ENCODE measurements at places on chromosomes 6 and 20.
A peak's percentile ranks its signal among the peaks of the same experiment; 100 is the strongest.

DNA sequence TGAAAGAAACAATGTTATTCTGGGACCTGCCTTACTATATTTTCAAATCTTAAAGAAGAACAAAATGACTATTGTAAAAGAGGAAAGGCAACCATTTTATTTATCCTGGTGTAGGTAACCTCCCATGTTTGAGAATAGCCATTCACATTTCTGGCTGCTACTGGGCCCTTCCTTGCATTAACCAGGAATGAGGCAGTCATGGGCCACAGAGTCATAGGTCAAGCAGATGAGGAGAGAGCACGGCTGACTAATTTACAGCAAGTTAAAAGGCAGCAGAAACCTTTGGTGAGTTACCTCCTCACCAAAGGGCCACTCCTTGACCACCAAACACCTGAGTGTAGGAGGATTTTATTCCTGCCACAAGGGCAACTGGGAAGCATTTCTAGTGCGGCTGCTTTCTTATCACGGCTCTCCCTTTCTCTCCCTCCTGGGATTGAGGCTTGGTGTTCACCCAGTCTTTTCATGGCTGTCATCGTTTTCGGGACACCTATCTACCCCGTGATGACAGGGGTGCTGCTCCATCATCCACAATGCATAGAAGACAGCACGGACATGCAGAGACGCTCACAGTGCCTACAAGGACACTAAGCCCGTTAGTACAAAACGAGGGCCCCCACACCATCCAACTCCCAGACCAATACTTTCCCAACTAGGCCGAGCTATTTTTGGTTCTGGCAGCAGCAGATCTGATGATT lies 4.4 kb upstream of the LAMA4 start:
- DNase-seq = no peak

DNA sequence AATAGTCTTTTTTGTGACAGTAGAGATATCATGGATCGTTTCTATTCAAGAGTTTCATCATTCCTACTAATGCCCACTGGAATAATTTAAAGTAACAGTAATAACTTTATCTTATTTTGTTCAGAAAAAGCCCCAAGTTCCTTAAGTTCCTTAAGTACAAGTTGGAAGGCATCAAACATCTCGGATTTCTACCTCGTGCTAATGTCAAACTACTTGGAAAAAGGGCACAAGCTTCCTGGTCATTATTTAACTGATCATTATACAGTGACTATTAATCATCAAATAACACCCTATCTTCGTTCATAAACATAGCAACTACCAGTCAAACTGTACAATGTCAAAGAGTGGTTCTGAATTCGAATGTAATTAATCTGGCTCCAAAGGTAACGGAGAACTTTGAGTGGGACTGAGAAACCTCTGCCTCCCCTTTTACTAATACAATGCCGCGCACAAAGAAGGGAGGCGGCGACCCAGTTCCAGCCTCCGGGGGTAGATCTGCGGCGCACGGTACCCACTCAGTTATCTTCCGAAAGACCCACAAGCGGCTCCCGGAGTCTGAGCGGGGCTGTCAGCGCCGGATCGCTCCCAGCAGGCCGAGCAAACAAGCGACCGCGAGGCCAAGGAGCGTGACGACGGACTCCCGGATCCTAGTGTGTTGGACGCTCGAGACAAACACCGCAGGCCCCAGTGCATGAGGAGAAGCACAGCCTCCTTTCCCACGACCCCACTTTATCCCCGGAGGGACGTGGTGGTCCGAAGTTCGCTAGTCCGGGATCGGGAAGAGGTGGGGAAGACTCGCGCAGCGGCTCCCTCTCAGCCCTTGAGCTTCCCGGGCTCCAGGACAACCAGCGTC lies 716 bp downstream of the SHPRH start:
- DNase-seq = no peak

- no peak for DNase-seq
These were observed 146.4 kb downstream of the SLC22A3 start for GRCh38 chr6:160494576-160494975.

GRCh38 chr6:89122625-89123024 lies 4.8 kb upstream of the SRSF12 start:
- DNase-seq = no peak

GRCh38 chr20:40606237-40606636 lies 82.8 kb downstream of the MAFB start:
- DNase-seq = peak; percentile 12

- peak; percentile 40 for DNase-seq
These were observed 22.6 kb upstream of the PREX1 start for GRCh38 chr20:48850257-48850976.

- no peak for DNase-seq
These were observed 96.3 kb upstream of the MAFB start for GRCh38 chr20:40785346-40785745.

DNA sequence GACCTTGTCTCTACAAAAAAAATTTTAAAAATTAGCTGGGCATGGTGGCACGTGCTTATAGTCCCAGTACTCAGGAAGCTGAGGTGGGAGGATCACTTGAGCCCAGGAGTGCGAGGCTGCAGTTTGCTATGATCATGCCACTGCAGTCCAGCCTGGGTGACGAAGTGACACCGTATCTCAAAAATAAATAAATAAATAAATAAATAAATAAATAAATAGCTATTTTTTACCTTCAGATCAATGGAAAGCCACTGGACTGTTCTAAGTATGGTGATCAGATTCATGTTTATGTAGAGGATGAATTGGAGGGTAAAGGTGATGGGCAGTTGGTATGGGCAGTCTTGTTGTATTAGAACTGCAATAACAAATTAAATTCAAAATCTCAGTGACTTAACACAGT lies 24.0 kb downstream of the DSTN start:
- no peak for DNase-seq

DNA sequence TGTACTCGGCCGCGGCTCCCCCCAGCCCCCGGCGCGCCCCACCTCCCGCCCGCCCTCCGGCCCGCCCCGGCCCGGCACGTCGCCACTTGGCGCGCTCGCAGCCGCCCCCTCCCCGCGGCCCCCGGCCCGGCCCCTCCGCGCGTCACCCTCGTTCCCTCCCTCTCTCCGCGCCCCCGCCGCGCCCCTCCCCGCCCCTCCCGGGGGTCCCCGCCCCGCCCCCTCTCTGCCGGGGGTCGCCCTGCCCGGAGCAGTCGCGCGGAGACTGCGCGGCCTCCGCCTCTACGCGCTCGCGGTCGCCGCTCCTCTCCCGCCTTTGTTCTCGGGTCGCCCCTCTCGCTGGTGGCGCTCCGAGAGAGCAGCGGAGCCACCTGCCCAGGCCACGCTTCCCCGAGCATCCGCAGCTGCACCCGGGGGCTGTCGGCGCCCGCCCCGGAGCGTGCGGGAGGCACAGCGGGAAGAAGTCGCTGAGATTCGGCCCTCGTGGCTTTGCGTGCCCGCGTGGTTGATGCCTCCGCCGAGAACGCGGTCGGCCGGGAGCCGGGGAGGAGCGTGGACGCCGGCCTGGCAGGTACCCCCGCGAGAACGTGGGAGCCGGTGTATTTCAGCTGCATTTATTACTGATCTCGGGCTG lies at the start of gene PHF10:
TSS of gene PHF10 (minus strand) at position 7 of the 631 bp plus-strand sequence. CDS start 569 bp downstream, outside the sequence.
- peak; percentile 72 for DNase-seq

GRCh38 chr6:75530696-75531095 lies 37.1 kb upstream of the FILIP1 start:
- DNase-seq = no peak

Measured in liver (tissue), 10 donors.